ENCODE measurements at places on chromosomes 2 and 18. TPM values are rescaled to one million over a fixed set of nuclear protein-coding genes. Genes with fewer than 3 reads are reported as not detected.

BOLL gene
- total RNA-seq: not detected

VWC2L gene
- total RNA-seq: not detected

FIGN gene
- total RNA-seq: under 0.01 TPM

ARHGAP15 gene
- not detected for total RNA-seq

RBM43 gene
- 1.5 TPM for total RNA-seq

GALR1 gene
- not detected for total RNA-seq

MSTN gene
- not detected for total RNA-seq

PSTPIP2 gene
- total RNA-seq: 1.1 TPM

MRO gene
- total RNA-seq: not detected

MALL gene
- 13.7 TPM for total RNA-seq

DNA sequence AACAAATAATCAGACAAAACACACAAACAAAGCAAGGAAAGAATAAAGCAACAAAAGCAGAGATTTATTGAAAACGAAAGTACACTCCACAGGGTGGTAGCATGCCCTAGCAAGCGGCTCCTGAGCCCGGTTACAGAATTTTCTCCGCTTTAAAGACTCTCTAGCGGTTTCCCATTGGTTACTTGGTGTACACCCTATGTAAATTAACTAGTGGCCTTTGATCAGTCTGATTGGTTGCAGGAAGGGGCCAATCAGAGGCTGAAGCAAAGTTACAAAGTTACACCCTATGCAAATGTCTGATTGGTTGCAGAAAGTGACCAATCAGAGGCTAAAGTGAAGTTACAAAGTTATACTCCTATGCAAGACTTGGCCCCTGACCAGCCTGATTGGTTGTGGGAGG is 242.9 kb downstream of the LDLRAD4 start:
- no peak for DNase-seq

GRCh38 chr2:237859082-237859433 is 365 bp upstream of the RAMP1 start:
- DNase-seq: no peak

- DNase-seq: no peak
Measured at GRCh38 chr18:48136827-48137373, 206.4 kb upstream of the SMAD2 start.

GRCh38 chr18:75350512-75350839 is 77.0 kb downstream of the SMIM21 start:
- DNase-seq: no peak

GRCh38 chr18:44979748-44980147 is 299.1 kb downstream of the SETBP1 start:
- DNase-seq: no peak

DNA sequence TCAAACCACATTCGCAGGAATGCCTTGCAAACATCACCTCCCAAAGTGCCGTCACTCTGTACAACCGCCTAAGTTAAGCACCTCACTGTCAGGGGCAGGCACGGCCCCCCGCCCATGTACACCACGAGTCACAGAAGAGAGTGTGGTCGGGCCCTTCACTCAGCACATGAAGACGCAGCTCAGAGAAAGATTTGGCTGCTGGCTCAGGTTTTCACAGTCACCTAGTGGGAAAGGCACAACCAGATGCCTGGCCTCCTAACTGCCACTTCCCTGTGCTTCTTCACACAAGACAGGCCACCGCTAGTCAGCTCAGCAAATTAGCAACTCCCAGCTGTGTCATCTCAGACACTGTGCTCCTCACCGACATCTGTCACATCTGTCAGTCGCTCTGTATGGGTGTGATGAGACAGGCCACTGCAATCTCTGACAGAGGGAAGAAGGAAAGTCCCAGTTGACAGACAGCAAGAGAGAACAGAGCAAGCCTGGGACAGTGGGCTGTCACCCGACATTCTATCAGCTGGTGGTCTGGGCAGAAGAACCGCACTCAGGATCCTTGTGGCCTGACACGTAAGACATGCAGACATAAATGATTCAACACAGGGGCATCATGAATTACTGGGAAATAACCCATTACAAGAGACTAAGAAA is 60.8 kb downstream of the CRACDL start:
- no peak for DNase-seq

- no peak for DNase-seq
Measured at GRCh38 chr2:138016351-138017087, 52.2 kb downstream of the HNMT start.

DNA sequence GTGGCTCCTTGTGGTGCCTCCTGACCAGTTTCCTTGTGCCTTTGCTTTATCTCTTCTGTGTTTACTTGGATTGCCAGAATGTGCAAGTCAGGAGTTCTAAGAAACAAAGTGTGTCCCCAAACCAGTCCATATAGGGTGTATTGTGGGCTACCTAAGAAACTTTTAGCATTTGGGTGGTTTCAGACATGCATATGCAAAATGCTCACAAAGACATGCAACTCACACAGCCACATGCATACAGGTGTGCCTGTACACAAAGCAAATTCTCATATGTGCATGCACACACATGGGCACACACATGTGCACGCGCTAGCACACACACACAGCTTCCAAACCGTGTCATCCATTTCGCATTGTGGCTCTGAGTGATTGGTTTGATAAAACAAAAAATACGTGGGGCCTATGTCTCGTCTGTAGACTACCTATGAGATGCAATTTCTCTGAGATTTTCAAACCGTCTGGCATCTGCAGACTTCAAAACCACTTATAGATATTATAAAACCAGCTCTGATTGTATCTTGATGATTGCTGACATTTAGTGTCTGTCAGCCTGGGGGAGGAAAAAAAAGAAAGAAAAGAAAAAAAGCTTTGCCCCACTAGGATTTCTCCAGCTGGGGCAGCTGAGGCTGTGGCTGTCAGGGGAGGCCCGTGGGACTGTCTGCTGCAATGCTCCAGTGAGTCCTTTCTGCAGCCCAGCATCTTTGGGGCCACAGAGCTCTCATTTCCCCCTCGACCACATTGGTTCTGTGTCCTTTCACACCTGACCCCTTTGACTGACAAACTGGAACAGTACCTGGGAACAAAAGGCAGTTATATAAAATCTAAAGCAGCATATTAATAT is 556.1 kb downstream of the CMPK2 start:
- DNase-seq: no peak

DNA sequence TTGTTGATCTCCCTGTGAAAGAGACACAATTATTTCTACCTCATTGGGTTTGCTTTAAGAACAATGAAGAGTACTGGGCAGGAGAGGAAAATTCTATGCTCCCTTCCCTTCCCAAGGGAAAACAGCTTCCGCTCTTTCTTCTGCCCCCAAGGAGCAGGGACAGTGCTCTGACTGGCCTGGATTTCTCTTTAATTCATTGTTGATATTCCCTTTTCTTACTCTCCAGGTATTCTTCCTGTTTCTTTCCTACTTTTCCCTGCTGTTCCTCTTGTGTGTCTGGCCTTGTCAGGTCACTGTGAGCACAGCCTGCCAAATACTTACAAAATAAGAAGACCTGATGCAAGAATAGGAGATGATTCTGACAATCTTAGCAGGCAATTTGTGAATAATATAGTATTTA is 49.6 kb upstream of the SPAG16 start:
- DNase-seq: no peak

DNA sequence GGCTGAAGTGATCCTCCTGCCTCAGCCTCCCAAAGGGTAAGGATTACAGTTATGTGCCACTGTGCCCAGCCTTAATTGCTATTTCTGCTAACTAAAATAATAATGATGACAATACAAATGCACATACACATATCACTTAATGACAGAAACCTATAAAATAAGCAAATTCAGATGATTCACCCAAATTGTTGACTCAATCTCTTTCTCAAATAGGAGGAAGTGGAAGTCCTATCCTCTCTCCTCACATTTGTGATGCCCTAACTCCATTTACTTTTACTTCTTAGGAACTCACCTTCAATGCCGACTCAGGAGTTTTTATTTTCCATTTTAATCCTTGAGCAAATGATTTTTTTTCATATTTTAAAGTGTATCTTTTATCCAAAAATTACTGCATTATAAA is 24.5 kb upstream of the RAPH1 start:
- no peak for DNase-seq

- DNase-seq: no peak
Measured at GRCh38 chr18:68848242-68848641, 50.4 kb downstream of the CCDC102B start.

GRCh38 chr2:30277582-30277981 is 46.2 kb downstream of the LBH start:
- no peak for DNase-seq

GRCh38 chr2:7740114-7740513 is 822.9 kb downstream of the RNF144A start:
- DNase-seq: no peak

DNA sequence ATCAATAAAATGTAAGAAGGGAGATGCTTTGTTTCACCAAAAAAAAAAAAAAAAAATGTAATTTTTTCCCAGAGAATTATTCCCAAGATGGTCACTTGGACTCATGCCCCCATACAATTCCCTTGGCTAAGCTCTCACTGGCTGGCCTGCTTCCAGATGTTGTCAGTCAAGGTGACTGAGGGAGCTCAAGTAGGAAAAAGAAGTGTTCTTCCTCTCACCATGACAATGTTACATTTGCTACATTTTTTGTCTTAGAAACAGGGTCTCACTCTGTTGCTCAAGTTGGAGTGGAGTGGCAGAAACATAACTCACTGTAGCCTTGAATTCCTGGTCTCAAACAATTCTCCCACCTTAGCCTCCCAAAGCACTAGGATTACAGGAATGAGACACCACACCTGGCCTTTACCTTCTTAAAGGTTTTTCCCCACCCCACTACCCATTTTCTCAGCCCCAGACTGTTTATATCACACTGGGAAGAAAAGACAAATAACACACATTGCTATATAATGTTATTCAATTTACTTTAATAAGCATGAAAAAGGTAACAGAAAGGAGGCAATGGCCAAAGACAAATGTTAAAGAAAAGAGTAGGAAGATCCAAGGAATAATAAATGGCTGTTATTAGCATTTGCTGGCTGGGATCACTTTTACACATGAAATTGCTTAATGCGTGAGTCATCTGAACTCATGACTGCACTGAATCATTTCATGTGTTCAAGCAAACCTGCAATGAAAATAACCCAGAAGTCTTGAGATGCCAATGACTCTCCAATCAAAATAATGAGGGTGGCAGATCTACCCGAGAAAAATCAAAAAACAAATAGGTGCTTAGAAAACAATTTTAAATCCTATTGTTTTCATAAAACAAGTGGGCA is 45.2 kb downstream of the ACVR1 start:
- peak; percentile 82 for DNase-seq

DNA sequence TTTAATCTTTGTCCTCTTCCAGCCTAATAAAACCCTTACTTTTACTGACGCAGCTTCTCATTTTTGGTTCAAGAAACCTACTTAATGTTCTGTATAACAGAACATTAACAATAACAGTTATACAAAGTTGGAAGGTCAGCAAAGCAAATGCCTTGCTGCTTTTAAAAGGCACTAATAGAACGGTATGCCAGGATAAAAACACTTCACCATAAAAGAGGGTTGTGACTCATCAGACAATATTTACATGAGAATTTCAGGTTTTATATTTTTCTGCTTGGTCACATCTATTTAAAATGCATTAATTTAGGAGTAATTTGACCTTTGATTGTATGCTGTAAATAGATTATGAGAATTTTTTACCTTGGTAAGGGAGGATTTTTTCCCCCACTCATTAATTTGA is 3.0 kb downstream of the KLHL41 start:
- peak; percentile 6 for DNase-seq

GRCh38 chr18:58491773-58492752 is 136.8 kb downstream of the ALPK2 start:
- no peak for DNase-seq

GRCh38 chr2:239151201-239152131 is 249.4 kb downstream of the HDAC4 start:
- no peak for DNase-seq

- DNase-seq: peak; percentile 14
Measured at GRCh38 chr18:62850619-62851306, 135.4 kb downstream of the PHLPP1 start.

DNA sequence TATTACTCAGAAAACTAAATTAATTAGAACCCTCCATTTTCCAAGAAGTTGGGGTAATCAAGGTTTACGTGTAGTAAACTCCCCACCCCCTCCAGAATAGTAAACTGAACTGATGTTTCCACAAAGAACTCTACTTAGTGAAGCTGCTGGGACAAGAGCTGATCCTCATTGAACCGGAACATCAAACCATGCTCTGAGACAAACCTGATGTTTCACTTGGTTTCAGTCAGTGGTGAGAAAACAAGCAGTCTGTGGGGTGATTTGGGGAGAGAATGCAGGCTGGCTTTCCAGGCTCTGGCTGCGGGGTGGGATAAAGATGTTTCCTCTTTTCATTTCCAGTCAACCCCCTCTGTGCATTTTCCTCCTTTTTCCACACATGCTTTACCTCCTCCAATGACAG is 38.2 kb downstream of the CELF4 start:
- no peak for DNase-seq

DNA sequence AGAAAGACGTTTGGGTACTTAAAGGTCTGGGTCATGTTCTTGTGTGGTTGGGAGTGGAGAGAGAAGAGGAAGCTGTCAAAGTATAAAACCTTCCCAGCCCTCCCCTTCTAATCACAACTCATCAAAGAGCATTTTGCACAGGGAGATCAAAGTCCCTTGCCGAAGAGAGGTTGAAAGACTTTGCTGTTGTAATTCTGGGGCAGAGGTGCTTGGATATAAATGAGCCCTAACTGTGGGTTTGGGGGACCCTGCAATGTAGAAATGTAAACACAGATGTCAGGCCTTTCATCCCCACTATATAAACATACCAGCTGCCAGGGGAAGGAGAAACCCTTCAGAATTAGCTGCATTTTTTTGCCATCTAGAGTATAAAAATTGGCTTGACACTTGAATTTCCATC is 182.1 kb downstream of the ETAA1 start:
- no peak for DNase-seq

GRCh38 chr2:209960045-209960444 is 42.4 kb upstream of the RPE start:
- DNase-seq: no peak

- peak; percentile 90 for DNase-seq
Measured at GRCh38 chr2:23381485-23381884, 3.5 kb upstream of the KLHL29 start.

- no peak for DNase-seq
Measured at GRCh38 chr18:11327391-11328009, 178.1 kb upstream of the PIEZO2 start.

- no peak for DNase-seq
Measured at GRCh38 chr2:205708231-205708631, 25.9 kb downstream of the NRP2 start.

- peak; percentile 9 for DNase-seq
Measured at GRCh38 chr2:232117413-232117812, 155.9 kb downstream of the DIS3L2 start.
